Stimulated activated CD8-positive, alpha-beta memory T cell treated with anti-CD3 and anti-CD28 coated beads, Interleukin-12 subunit alpha, Interleukin-12 subunit beta, amount 100 ng/mL, for 4 hours (primary cell): ENCODE measurements at places on chromosomes 4 and X.

- DNase-seq, result no peak
Observed at GRCh38 chrX:9311421-9312160, 153.3 kb upstream of the TBL1X start.

DNA sequence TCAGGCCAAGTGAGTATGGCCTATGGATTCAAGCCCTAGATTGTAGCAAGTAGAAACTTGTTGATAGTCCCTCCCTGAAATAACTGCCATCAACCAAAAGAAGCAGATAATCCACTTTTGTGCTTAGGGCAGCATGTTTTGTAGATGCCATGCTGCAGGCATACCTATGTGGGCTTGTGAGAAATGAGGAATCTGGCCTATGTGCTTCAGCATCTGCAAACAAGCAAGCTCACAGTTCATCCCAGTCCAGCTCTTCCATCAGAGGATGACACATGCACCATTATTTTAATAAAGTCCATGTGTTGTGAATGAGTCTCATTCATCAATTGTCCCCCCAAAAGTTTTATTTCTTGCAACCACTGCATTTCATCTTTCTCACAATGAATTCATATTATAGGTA, 421.9 kb upstream of the DIPK2B start:
- DNase-seq, result no peak

- DNase-seq, result no peak
Observed at GRCh38 chr4:145513020-145513621, 31.5 kb downstream of the SMAD1 start.

GRCh38 chr4:84483688-84484087, 15.4 kb downstream of the NKX6-1 start:
- DNase-seq, result no peak

DNA sequence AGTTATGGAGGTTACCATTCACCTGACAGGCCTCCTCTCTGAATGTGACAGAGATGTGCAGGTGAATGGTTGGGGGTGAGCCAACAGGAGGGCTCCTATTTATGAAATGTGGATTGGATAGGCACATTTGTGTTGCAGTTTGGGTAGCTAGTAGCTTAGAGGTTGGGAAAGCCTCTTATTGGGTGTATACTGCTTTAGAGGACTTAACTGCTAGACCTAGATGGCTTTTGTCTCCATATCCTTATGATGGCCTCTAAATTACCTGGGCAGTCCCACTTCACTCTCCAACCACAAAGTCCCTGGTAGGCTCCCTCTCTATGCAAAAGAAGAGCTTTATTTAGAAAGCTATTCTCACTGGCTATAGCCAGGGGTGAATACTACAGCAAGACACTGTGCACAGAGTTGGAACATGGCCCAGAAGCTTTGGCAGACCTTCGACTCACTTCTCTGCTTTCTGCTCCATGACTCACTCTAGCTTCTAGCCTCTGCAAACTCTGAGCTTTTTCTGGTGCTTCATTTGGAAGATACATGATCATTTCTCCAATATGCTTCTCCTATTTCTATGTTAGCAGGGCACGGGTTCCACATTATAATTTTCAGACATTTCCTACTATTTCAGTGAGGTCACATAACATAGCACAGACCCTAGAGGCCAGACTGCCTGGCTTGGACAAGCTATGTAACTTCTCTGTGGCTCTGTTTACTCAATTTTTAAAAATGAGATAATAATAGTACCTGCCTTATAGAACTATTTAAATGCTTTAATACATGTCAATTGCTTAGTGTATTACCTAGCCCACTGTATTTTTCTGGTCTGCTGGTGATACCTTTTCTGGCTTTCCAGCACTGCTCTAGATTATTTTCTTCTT, 6.0 kb upstream of the VGLL1 start:
- no peak for DNase-seq

DNA sequence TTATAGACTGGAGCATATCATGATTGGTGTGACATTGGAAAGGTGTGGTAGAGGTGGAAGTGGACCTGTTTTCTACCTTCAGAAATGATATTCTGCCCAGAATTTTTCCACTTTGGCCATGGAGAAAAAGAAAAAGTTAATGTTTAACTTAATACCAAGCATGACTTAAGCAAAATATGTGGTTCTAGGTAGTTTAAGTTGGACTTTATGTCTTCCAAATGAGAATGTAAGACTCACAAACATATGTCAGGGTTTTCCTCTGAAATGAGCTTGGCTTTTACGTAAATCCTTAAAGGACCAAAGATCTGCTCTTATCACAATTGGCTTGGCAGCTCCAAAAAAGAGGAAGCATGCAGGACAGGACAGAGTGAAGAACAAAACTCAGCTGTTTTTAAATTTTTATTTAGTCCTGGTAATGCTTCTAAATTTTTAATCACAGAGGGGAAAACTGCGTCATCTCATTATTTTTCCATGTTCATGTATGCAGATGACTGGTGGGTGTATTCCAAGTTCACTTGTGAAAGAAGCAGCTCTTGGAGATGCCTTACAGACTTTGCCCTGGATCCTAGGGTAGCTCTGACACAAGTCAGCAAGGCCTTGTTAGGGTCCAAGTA, 98.2 kb downstream of the ANK2 start:
- no peak for DNase-seq

GRCh38 chrX:39065051-39065871, 264.0 kb downstream of the MID1IP1 start:
- DNase-seq, result no peak

GRCh38 chrX:41382714-41383645, 49.0 kb downstream of the DDX3X start:
- no peak for DNase-seq
